Effector CD4-positive, alpha-beta T cell (primary cell): ENCODE measurements at places on chromosomes 16 and 17.

DNA sequence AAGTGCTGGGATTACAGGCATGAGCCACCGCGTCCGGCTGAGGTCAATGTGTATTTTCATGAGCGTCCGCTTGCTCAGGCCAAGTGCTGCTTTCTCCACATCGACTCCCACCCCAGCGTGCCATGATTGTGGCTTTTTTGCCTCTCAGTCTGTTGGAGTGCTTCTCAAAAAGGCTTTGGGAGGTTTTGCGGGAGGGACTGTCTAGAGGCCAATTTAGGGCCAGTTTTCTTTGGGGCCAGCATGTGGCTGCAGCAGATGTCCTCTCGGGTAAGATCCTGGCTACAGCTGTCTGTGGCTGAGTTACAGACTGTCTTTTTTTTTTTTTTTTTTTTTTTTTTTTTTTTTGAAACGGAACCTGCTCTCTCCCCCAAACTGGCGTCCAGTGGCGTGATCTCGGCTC, 6.5 kb downstream of the C16orf90 start:
- no peak for DNase-seq

- DNase-seq: no peak
Measured at GRCh38 chr17:14604591-14605266, 303.8 kb downstream of the HS3ST3B1 start.

- peak; percentile 32 for DNase-seq
Measured at GRCh38 chr17:3794557-3795389, 6.2 kb downstream of the ITGAE start.

- DNase-seq: no peak
Measured at GRCh38 chr16:49003022-49003421, 278.6 kb downstream of the CBLN1 start.

DNA sequence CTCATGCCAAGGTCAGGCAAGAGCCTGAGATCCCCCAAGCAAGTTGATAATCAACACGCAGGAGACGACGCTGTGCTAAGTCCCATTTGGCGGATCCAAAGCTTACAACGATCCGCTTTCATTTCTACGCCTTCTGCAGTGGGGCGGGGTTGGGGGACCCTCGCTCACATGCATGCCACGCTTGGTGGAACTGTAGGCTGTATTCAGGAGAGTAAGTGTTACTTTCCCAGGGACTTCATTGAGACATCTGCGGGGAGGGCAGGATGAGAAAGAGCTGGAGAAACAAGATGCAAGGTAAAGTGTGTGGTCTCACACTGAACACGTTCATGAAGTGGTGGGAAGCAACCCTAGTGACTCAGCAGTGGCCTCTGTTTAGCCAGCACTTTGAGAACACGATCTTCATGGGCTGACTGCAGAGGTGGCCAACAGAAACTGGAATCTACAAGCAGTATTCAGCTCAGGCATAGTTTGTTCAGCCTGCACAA, 100.5 kb downstream of the XYLT1 start:
- DNase-seq: no peak

GRCh38 chr17:40442392-40443195, 656 bp upstream of the IGFBP4 start:
- no peak for DNase-seq

DNA sequence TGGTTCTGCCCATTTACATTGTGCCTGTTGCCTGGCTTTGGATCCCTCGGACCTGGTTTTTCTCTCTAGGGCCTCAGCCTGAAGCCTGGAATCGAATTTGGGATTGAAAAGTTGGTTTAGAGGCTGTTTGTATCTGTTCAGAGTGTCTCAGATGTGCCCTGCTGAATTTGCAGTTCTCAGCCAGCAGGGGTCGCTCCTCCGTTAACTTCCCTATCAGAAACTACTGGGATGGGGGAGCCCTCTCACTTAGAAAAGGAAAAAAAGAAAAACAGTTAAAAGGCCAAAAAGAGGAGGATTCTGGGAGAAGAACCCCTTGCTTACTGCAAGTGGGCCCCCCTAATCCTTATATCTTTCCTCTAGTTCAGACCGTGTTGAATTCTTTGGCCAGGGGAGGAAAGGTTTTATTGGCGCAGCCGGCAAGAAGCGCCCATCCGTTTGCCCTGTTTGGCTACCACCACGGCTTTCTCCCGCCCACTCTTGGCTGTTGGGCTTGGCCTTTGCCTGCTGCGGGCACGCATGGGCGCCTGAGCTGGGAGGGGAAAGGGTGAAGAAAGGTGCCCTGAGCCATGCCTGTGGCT, 8.7 kb downstream of the FZD2 start:
- DNase-seq: no peak

DNA sequence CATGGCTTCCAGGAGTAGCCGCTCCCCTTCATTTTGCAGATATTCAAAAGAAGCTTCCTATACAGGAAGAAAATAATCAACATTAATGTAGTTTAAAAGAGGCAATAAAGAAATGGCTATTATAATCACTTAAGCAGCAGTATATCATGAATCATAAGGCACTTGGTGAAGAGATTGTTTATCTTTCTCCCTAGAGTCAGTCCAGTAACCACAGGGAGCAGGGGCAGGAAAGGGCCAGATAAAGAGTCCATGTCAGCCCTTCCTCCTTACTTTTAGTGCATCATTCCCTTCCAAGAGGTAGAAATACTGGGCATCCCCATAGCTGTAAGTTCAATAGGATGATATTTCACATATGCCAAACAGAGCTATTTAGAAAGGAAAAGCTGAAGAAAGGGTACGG, 184.6 kb upstream of the C17orf78 start:
- no peak for DNase-seq

- DNase-seq: no peak
Measured at GRCh38 chr17:55420067-55420775, 1.4 kb downstream of the MMD start.

DNA sequence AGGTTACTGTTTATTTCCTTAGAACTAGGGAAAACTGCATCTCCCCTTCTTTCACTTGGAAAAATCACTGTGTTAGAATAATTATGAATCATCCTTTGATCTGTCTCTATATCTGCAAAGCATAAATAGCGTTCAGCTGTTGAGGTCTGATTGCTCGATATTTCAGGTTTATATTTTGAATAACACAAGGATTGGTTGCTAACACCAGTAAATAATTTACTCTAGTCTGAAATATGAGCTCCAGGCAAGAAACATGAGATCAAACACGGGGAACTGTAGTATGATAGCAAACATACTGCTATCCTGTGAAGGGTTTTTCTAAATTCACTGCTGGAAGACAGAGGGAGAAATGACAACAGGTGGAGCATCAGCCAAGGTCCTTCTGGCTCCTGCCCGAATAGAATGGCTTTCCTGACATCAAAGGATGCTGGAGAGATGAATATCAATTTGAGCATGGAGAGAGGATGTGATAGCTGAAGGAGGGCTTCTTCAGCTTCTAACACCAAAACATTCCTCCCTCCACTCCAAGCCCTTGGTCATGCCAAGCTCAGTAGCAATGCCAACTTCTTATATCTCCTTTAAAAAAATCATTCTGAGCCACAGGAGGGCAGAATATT, 450.3 kb downstream of the SHISA9 start:
- no peak for DNase-seq

- no peak for DNase-seq
Measured at GRCh38 chr16:8589057-8589899, 1.0 kb downstream of the TMEM114 start.

- no peak for DNase-seq
Measured at GRCh38 chr17:65365169-65365568, 196.3 kb downstream of the AXIN2 start.
